Dermis microvascular lymphatic vessel endothelial cell (primary cell): ENCODE measurements at places on chromosomes 1 and 21. TPM values are rescaled to one million over a fixed set of nuclear protein-coding genes. Genes with fewer than 3 reads are reported as not detected.

The LCE2C gene
- total RNA-seq, result not detected in 2 replicates

The TNNT2 gene
- total RNA-seq, result not detected in 2 replicates

The IL20 gene
- not detected in 2 replicates for total RNA-seq

The MYCL gene
- total RNA-seq, result 0.38 and 0.39 TPM in 2 replicates

The GJC2 gene
- total RNA-seq, result 8.0 and 17.1 TPM in 2 replicates

DNA sequence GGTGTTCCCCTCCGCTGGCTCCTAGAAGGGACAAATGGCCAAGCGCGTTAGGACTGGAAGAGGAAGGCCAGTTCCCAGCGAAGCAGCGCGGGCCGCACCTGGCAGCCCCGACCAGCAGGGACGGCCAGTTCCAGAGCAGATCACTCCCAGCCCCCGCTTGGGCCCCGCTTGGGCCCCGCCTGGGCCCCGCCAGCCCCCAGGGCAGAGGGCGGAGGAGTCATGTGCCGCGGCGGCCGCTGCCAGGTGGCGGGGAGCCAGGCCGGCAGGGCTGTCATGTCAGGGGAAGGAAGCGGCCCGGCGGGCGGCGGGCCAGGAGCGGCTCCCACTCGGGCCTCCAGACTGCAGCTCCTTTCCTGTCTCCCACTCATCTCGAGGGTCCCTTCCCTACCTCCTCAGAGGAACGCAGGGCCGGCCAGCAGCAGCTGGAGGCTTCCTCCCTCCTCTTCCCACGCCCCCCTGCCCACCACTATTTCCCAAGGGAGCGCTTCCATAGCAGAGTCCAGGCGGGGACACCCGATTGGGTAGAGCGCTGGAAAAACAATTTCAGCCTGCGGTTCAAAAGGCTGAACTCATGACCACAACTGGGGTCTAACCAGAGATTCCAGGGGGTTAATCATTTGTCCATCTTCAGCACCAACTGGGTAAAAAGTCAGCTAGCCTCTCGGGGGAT lies 16.5 kb downstream of the ZNF697 start:
- DNase-seq, result peak; percentile 75

GRCh38 chr1:44437107-44437716 lies 32.2 kb downstream of the RNF220 start:
- no peak for DNase-seq

DNA sequence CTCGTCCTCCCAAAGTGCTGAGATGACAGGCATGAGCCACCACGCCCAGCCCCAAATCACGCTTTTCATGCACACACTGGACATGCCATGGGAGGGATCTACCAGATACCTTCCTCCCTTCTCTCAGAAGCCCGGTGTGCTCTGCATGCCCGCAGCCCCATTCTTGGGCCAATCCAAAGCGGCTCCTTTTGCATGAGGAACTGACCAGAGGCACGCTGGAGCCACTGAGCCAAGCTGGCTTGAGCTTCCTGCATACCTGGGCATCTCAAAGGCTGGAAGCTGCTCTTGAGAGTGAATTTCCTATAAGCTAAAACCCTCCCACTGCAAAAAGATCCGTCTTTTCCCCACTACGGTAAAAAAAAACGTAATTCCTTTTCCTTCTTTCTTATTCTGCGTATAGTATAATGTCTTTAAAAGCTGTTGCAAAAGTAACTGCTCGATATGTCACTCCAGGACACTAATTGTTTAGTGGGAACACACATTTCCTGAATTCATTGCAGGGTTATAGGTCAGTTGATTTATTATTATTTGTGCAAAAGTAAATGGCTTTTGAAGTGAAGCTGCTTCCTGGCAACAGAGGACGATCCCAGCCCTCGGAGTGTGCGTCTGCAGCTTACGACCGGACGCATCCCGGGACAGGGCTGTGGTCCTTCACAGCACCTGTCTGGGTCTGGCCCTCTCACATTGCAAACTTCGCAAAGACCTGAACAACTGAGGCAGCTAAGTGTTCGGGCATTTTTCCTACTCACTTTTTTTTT lies 61.8 kb upstream of the ETS2 start:
- peak; percentile 60 for DNase-seq

DNA sequence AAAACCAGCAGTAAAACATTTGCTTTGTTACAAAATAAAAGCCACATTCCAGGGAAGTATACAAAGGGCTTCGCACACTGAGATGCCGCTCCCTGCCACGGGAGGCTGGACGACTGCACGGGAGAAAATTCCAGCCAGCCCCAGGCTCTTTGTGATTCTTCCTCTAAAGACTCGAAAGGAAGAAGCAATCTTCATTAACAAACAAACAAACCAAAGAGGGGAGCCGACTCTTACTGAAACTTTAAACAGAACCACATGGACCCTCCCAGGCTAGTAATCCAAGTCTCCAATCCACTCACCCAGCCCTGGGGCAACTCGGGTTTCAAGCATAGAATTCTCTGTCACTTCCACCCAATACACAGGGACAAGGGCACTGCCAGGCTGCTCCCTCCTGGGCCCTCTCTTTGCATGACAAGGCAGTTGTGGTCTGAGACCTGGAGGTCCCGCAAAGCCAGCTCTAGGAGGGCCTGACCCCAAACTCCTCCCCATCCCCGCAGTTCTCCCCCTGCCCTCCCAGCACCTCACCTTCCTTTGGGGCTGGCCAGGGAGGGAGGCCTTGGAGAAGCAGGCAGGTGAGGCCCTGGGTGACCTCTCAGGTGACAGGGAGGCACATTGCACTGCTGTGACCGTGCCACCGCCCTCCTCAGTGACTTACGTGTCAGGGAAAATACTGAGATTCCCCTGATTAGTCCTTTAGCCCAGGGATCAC lies 26.6 kb upstream of the COL18A1 start:
- DNase-seq, result no peak

- DNase-seq, result peak; percentile 21
These were observed 1.4 kb upstream of the DENND2C start for GRCh38 chr1:114671011-114671938.

GRCh38 chr1:153572569-153573015 lies 6.9 kb upstream of the S100A2 start:
- DNase-seq, result peak; percentile 96

- no peak for DNase-seq
These were observed 275.4 kb downstream of the RPS6KC1 start for GRCh38 chr1:213326281-213327016.

DNA sequence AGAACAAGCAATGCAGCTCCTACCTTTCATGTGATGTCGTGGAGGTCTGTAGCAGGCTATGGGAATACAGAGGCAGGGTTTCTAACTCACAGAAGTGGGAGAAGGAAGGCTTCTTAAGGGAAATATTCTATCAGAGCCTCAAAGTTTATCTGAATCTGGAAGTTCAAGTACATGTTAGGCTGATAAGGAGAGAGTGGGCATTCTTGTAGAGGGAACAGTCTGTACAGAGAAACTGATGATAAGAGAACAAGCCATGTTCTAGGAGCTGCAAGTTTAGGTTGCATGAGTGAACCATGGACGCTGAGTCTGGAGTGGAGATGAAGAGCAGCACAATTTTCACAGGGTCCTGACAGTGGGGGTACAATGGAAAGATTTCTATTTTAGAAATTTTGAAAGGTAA lies 344.0 kb downstream of the CHRM3 start:
- no peak for DNase-seq

DNA sequence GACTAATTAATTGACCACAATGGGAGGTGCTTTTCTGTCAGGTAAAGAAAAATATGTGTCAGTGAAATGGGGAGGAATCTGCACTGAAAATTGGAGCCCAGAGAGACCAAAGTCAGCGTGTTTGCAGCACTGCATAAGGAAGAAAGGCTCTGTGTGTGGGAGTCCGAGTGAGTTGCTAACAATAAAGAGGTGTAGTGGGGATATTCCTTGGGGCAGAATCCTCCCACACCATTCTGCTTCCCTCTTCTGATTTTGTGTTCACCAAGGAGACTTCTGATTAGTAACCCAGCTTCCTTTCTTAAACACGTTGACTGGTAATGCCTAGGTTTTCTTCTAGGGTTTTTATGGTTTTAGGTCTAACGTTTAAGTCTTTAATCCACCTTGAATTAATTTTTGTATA lies 240.5 kb downstream of the RPS6KC1 start:
- DNase-seq, result no peak

GRCh38 chr1:2575801-2576663 lies 10.5 kb upstream of the PRXL2B start:
- DNase-seq, result no peak

- DNase-seq, result peak; percentile 29
These were observed 732 bp downstream of the HS2ST1 start for GRCh38 chr1:86914998-86915736.

DNA sequence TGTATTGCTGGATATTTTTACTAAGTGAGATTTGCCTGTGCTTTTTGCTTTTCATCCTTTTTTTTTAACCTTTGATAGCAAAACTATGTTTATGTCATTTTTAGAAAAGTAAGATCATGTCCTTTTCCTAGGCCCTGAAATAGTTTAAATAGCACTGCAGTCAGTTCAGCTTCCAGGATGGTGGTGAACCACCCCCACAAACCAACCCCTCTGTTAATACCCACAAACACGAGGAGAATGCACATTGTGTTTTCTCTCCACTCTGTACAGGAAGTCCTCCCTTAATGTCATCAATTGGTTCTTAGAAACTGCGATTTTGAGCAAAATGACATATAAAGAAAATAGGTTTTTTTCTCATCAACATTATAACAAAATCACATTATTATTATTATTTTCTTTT lies 117.7 kb upstream of the DSCAM start:
- DNase-seq, result no peak

- no peak for DNase-seq
These were observed 205.8 kb downstream of the PLA2G4A start for GRCh38 chr1:187034501-187034900.

GRCh38 chr1:244466724-244467123 lies 5.7 kb downstream of the CATSPERE start:
- DNase-seq, result no peak

DNA sequence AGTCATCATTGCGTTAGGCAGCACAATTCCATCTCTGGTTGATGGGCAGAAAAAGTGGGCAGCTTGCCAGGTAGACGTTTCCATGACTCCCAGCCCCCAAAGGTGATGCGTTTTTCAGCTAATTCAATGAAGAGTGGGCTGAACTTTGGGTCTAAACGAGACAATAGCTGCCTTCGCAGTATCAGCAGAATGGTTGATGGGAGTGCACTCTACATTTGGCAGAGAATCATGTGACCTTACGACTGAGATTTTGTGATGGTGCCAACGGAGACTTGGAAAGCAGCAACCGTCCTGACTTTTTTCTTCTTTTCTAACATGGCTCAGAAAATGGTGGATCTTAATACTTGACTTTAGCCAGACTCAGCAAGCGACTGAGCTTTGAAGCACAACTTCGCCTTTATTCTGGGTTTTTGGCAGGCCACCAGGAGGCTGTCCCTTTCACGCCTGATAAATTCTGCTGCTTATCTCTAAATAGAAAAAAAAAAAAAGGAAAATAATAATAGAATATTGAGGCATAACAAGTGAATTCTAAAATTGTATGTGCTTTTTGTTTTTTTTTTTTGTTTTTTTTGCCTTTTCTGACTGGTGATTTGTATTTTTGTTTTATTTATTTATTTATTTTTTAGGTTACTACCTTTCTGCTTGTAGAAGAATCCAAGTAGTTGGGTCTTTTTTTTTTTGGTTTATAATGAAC lies 804.8 kb downstream of the USP25 start:
- DNase-seq, result peak; percentile 81

DNA sequence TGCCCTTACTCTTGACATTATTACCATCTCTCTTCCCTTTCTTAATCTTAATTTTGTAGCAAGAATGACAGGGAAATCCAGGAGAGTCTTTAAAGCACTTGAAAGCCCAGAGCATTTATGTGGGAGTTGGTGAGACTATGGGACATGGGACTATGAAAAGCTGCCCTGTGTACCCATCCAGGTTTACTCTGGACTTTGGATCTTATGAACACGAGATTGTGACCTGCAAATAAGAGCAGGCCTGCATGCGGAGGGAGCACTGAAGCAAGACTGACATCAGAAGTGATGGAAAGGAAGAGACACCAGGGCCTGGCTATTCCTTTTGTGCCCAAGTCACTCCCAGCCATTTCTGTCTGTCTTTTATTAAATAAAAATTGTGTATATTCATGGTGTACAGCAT lies 209.6 kb downstream of the NUF2 start:
- no peak for DNase-seq

GRCh38 chr1:95953015-95953414 lies 719.0 kb downstream of the RWDD3 start:
- DNase-seq, result no peak

- no peak for DNase-seq
These were observed 40.6 kb downstream of the TRIM62 start for GRCh38 chr1:33141216-33141615.

- DNase-seq, result peak; percentile 14
These were observed 34.4 kb downstream of the ZSWIM5 start for GRCh38 chr1:45172005-45172404.

- DNase-seq, result no peak
These were observed 28.0 kb downstream of the MACO1 start for GRCh38 chr1:25458541-25459298.
